ENCODE measurements at places on chromosomes 11 and 22.

DNA sequence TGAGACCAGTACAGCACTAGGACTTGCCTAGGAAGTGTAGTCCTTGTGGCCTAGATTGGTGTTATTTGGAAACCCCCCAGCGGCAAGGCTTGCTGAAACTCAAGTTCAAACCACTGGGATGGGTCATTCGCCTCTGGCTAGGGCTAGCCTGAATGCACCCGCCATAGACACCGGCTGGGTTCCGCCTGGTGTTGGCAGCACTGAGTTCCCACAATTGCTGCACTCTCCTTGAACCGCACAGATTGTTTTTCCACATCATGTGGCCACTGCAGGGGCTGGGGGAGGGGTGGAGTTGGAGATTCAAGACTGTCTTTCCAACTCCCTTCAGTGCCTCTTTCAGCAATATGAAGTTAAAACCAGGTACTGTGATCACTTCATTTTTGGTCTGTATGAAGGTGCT, 43.1 kb downstream of the CCDC73 start:
- no peaks in the 10 kb centered on the region for H3K36me3 ChIP-seq
- no peak overlapping the region for H3K27ac ChIP-seq
- no peak overlapping the region for H3K4me3 ChIP-seq
- H3K27me3 ChIP-seq, result peaks cover 12% of the 10 kb centered on the region
- no peaks in the 10 kb centered on the region for H3K4me1 ChIP-seq
- DNase-seq, result no peak

- no peaks in the 10 kb centered on the region for H3K36me3 ChIP-seq
- DNase-seq, result no peak
- no peaks in the 10 kb centered on the region for H3K4me1 ChIP-seq
- peaks cover 45% of the 10 kb centered on the region for H3K27me3 ChIP-seq
Observed at GRCh38 chr22:22429369-22430108, 79.0 kb downstream of the ZNF280B start.

DNA sequence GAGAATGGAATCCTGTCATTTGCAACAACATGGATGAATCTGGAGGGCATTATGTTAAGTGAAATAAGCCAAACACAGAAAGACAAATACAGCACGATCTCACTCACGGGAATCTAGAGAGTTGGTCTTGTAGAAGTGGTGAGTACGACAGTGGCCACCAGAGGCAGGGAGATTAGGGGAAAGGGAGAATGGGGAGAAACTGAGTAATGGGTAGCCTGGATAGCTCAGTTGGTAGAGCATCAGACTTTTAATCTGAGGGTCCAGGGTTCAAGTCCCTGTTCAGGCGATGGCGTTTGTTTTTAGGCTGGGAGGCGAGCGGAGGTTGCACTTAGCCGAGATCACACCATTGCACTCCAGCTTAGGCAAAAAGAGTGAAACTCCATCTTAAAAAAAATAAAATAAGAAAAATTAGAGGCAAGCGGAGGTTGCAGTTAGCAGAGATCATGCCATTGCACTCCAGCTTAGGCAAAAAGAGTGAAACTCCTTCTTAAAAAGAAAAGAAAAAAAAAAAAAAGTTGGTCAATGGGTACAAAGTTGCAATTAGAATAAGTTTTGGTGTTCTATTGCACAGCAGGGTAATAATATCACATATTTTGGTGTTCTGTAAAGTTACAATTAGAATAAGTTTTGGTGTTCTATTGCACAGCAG, 95.7 kb upstream of the UBASH3B start:
- DNase-seq, result no peak
- no peak overlapping the region for H3K4me3 ChIP-seq
- peaks cover 10% of the 10 kb centered on the region for H3K27me3 ChIP-seq
- H3K36me3 ChIP-seq, result no peaks in the 10 kb centered on the region

GRCh38 chr11:19817870-19818269, 105.2 kb downstream of the NAV2 start:
- H3K4me1 ChIP-seq, result no peaks in the 10 kb centered on the region
- H3K27ac ChIP-seq, result no peak overlapping the region
- H3K27me3 ChIP-seq, result peaks cover 4% of the 10 kb centered on the region
- no peak overlapping the region for H3K4me3 ChIP-seq
- DNase-seq, result no peak

DNA sequence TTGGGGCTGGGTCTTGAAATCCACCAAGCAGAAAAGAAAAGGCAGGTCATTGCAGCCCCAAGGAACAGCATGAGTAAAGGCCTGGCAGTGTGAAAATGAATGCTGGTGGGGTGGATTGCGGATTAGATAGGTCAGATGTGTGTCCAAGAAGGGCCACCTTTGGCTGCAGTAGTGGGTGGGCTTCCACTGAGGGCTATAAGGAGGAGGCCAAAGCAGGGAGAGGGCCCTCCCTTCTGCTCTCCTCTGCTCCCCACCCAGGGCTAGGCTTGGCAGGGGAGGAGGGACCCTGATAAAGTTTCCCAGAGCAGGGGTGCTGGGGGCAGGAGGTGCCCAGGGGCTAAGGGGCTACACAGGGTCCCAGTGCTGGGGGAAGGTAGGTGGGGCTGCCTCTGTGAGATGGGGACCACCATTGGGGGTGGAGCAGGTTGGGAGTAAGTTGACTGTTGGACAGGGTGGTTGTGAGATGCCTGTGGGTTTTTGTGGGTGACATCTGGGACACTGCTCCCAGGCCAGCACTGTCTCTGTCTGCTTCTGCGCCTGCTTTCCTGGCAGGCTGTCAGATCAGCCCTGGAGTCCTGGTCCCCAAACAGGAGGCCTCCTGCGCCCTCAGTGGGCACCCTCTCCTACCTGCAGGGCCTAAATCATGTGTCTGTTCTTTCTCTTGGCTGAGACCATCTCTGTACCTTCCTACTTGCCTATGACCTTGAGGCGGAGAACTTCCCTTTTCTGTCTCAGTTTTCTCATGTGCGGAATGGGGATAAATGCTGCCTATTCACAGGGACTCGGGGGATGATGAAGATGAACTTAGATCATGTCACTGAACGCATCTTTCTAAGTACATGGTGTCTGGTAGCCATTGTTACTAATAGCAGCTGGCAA, 1.9 kb downstream of the CAPN5 start:
- no peak for DNase-seq
- no peak overlapping the region for H3K4me3 ChIP-seq
- H3K27me3 ChIP-seq, result peaks cover 68% of the 10 kb centered on the region
- H3K36me3 ChIP-seq, result no peaks in the 10 kb centered on the region
- peaks cover 28% of the 10 kb centered on the region for H3K4me1 ChIP-seq
- H3K27ac ChIP-seq, result no peak overlapping the region

DNA sequence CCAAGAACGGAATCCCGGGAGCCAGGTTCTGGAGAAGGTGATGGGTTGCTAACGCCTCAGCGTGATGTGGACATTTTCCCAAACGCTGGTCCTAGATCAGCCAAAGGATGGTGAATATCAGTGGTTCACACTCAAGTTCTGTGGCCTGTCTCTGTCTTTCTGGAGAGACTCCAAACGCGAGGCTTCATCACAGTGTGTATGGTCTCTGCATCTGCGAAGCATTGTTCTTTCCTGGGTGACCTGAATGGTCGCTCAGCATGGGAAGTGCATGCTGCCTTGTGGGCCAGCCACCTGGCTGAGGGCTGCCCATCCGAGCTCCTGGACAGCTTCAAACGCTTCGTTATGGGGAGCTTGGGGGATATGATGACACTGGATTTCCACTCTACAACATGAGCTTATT, 810.0 kb downstream of the TBC1D22A start:
- H3K27ac ChIP-seq, result no peak overlapping the region
- no peaks in the 10 kb centered on the region for H3K27me3 ChIP-seq
- H3K36me3 ChIP-seq, result no peaks in the 10 kb centered on the region
- DNase-seq, result no peak
- no peak overlapping the region for H3K4me3 ChIP-seq
- no peaks in the 10 kb centered on the region for H3K4me1 ChIP-seq

GRCh38 chr22:20319041-20319744, 667 bp downstream of the DGCR6L start:
- H3K36me3 ChIP-seq, result peaks cover 20% of the 10 kb centered on the region
- peaks cover 66% of the 10 kb centered on the region for H3K4me1 ChIP-seq
- H3K27me3 ChIP-seq, result no peaks in the 10 kb centered on the region
- DNase-seq, result peak; percentile 41
- H3K27ac ChIP-seq, result peak overlapping the region; percentile 83

GRCh38 chr22:24693379-24693778, 81.1 kb downstream of the PIWIL3 start:
- DNase-seq, result no peak
- H3K4me3 ChIP-seq, result no peak overlapping the region
- H3K4me1 ChIP-seq, result peaks cover 2% of the 10 kb centered on the region
- no peak overlapping the region for H3K27ac ChIP-seq

GRCh38 chr22:46833228-46833627, 70.8 kb downstream of the TBC1D22A start:
- H3K27ac ChIP-seq, result no peak overlapping the region
- no peaks in the 10 kb centered on the region for H3K27me3 ChIP-seq
- no peak for DNase-seq
- H3K36me3 ChIP-seq, result peaks cover 49% of the 10 kb centered on the region
- H3K4me1 ChIP-seq, result no peaks in the 10 kb centered on the region
- no peak overlapping the region for H3K4me3 ChIP-seq

DNA sequence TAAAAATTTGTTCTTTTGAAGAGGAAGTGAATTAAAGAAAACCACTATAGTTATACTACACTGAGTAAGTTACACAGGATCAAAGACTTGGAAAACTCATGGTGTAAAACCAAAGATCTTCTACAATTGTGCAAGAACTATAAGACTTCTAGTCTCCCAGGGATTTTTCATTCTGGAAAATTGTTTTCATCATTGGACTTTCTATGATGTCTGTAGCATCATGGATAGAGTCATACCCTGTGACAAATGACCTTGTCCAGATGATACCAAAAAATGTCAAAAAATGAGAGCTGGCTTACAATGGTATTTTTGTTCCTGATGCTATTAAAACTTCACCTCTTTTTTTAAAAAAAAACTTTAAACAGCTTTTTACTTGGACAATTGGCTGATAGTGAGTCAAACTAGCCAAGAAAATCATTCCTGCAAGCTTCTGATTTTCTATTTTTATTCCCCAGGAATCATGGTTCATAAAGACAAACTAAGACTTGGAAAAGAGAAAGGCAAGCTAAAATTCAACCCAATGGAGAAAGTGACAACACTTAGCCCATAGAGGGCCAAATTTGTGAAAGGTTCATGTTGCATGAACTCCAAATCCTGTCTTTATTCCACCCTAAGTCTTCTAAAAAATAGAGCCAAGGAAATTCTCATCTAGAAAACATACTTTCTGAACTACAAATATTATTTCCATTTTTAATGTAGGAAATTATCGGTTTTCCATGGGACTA, 30.7 kb downstream of the ME3 start:
- no peak overlapping the region for H3K27ac ChIP-seq
- no peaks in the 10 kb centered on the region for H3K36me3 ChIP-seq
- no peak for DNase-seq
- H3K4me1 ChIP-seq, result peaks cover 9% of the 10 kb centered on the region
- H3K4me3 ChIP-seq, result no peak overlapping the region

DNA sequence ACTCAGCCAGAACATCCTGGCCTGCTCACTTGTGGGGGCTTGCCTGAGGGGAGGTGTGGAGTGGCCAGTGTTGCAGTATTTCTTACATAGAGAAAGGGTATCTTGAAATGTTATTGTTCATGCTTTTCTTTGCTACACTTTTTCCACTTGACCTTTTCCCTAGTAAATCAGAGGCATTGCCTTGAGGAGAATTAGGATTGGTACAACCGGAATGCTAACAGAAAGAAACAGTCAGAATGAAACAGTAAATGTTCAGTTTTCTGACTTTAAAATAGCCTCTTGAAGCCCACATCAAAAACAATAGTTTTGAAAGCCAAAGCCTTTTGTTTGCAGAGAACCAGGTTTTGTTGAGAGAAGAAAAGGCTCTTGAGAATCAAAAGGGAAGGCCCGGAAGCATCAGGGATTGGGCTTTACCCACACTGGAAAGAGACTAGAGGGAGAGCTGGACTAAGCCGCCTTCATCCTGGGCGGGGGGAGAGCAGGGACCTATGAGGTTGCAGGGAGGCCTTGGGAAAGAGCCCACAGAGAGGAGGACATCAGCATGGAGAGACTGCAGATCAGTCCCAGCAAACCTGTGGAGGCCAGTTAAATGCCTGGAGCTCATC, 12.4 kb downstream of the ADM start:
- peaks cover 2% of the 10 kb centered on the region for H3K4me1 ChIP-seq
- H3K36me3 ChIP-seq, result no peaks in the 10 kb centered on the region
- no peak overlapping the region for H3K4me3 ChIP-seq
- no peak overlapping the region for H3K27ac ChIP-seq

- H3K27me3 ChIP-seq, result peaks cover 17% of the 10 kb centered on the region
- no peak for DNase-seq
- H3K4me3 ChIP-seq, result peak overlapping the region; percentile 13
- peaks cover 36% of the 10 kb centered on the region for H3K4me1 ChIP-seq
- peak overlapping the region; percentile 90 for H3K27ac ChIP-seq
- no peaks in the 10 kb centered on the region for H3K36me3 ChIP-seq
Observed at GRCh38 chr22:24208012-24208749, 26.9 kb downstream of the SUSD2 start.

- H3K4me3 ChIP-seq, result no peak overlapping the region
- DNase-seq, result no peak
- no peak overlapping the region for H3K27ac ChIP-seq
- H3K4me1 ChIP-seq, result no peaks in the 10 kb centered on the region
Observed at GRCh38 chr11:34373727-34374126, 15.9 kb upstream of the ABTB2 start.

DNA sequence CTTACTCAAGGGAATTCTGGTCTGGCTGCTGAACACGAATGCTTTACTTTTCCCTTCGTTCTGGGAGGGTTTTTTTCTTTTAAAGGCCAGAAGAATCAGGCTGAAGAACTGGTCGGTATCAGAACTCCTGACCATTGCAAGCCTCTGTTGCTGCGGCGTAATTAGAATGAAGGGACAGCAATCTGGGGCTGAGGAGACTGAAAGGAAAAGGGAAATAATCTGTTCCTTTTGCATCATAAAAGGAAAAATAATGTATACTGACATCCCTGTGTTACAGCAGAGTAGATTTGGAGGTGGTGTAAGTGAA, 670 bp downstream of the SC5D start:
- peak overlapping the region; percentile 96 for H3K27ac ChIP-seq
- H3K4me1 ChIP-seq, result peaks cover 49% of the 10 kb centered on the region

DNA sequence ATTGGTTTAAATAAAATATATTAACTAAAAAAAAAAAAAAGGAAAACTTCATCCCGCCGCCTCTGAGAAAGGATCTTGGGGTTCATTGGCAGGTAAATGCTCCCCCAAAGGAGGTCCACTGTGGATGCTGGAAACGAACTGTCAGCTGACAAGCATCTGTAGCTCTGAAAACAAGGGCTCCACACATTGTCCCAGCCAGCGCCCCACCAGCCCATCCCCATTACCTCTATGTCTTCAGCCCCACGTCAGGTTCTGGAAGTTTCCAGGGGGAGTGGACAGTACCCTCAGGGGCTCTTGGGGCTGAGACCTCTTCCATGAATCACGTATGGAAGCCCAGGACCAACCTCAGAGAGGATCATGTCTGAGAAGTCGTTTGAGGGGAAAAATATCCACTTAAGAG, 66.4 kb upstream of the WNT7B start:
- H3K27ac ChIP-seq, result peak overlapping the region; percentile 87
- H3K4me3 ChIP-seq, result peak overlapping the region; percentile 76

All from activated naive CD4-positive, alpha-beta T cell treated with anti-CD3 and anti-CD28 coated beads, Interleukin-2, amount 10 ng/mL, durations not matched to agents 7 days and 5 days (primary cell).